ENCODE measurements at places on chromosomes 4 and X.

GRCh38 chr4:98474408-98474844 is 184.0 kb downstream of the TSPAN5 start:
- no peak for DNase-seq

GRCh38 chrX:121894756-121895155 is 847.3 kb downstream of the GLUD2 start:
- no peak for DNase-seq

DNA sequence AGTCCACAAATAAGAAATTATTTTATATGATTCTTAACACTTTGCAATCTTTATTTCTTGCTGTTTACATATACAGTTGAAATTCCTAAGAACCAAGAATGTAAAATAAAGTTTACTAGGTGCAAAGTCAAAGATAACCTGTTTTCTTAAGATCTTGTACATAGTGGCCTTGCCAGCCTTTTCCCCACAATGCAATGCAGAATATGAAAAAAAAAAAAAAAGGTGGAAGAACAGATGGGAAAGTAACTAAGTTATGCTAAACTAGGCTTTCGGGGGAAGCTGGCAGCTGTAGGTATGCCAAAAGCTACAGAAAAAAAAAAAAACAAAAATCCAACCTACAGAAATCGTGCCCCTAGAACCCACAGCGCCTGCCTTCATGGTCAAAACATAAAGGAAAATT is 1588.4 kb downstream of the STIM2 start:
- no peak for DNase-seq

DNA sequence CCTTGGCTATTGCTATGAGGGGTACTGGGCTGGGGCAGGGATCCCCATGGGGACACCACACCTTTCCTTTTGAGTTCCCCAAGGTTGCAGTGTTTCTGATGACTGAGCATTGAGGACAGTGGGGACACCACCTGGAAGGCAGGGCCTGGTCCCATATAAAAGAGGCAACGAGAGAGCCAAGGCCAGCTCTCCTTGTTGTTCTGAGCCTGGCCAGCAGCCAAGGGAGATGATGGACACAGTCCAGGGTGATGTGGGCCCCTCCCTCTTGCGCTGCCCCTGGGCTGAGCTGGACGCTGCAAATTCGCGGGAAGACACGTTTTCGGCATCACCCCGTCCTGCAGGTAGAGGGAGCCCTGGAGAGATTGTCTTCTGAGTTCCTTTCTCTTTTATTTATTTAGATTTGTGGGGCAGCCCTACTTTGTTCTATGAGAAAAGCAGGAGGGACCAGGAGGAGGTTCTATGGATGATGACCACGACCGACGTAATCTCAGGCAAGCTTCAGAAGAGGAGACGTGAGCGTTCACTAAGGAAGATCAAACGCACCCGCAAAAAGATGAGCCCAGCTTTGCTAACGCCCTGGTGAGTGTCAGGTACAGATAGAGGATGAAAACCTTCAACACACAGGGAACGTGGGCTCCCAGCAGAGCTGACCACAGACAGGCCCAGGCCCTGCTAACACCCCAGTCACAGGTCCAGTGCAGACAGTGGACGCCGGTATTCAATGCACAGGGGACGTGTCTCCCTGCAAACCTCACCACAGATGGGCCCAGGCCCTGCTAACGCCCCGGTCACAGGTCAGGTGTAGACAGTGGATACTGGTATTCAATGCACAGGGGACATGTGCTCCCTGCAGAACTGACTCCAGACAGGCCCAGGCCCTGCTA is 97.4 kb downstream of the SHOX start:
- DNase-seq, result no peak

DNA sequence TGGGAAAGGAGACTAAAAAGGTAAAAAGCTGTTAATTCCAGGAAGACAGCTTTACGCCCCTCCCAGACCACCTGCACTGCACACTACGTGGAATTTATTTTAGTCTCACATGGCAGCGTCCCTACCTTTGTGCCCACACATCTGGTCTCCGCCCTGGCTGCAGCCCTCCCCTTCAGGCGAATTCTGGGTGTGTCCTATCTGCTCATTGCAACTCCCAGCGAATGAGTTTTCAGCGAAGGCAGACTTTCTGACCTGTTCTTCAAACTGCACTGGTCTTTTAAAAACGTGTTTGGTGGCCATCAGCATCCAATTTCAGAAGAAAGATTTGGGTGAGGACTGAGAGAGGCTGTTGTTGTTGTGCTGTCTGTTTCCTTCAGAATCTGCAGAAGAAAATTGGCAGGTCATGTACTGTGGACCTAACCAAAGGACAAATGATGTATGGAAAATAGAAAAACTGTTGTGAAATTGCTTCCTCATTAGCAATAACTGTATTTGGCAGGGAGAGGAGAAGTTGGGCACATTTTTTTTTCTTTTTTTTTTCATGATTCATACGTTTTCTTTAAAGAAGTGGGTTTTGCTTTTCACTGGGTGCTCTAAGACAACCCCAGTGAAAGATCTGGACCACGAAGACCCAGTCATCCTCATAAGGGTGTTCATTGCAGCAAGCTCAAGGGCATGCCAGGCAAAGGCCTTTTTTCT is 4.2 kb downstream of the TLR8 start:
- DNase-seq, result no peak

- no peak for DNase-seq
These were observed 10.6 kb upstream of the HMX1 start for GRCh38 chr4:8882239-8882638.

DNA sequence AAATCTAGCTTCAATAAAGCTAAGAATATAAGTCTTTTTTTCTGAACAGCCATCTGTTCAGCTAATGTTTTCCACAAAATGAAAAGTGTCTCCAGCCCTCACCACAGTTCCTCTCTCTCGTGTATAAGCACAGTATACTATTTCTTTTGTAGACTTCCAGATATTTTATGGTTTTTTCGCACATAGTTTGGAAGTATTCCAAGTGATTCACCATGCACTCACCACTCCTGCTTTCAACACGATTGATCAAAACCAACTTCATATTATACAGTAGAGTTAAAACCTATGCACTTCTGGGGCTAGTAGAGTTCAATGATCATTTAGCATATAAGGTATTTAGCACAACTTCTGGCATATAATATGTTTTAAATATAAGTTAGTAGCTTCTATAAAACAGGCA is 105.8 kb upstream of the DCAF12L1 start:
- no peak for DNase-seq

GRCh38 chrX:56069299-56069931 is 162.7 kb upstream of the KLF8 start:
- DNase-seq, result no peak

DNA sequence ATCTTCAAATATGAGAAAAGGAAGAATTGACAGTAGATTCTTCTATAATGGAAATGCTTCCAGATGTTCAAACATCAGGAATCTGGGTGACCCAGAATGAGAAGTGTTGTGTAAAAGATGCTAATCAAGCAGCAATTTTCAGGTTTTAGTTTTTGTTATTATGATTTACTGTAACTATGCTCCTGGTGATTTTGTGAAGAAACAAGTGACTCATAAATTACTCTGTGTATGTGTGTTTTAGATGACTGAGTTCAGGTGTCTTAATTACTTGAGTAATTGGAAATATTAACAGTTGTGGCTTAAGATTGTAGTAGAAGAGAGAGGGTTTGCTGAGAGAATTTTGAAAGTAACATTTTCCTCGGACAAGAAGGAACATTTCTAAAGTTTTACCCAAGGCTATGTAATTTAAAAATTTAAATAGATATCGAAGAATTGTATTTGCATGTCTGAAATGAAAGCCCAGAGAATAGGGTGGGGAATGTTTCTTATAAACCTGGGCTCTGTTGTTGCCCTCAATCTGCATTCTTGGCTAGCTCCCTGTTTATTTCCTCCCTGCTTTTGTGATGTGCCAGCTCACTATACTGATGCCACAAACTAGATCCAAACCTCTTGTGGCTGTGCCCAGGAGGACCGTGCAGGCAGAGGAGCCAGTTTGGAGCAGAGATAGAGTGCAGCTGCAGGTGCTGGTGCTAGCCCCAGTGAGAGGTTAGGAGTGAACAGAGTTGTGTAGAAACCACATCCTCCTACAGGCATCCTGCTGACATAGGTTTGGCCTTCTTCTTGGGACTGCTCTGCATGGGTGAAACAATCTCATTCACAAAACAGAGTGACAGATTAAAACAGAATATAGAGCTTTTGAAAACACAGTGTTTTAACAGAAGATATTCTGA is 25.4 kb upstream of the TNIP3 start:
- DNase-seq, result no peak

DNA sequence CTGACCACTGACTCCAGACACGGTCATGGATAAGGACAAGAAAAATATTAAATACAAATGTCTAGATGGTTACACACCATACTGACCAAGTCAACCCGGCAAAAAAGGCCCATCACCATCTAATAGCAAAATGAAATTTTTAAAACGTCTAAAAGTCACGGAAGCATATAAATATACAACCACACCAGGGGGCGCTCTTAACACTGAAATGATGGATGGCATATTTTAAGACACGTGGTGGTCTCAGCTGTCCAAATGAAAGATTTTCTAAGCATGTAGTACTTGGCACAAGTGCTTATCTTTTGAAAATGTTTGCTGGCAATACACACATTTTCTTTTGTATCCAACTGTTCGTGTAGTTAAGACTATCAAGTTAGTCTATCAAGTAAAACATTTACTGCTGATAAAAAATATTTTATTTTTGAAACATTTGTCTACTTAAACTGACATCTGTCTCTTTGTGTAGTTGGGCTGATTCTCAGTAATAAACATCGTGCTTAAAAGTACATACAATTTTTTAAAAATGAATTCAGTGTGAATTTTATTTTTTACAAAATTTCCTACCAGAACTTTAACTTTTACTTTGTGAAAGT is 64.6 kb downstream of the COX7B2 start:
- peak; percentile 30 for DNase-seq

DNA sequence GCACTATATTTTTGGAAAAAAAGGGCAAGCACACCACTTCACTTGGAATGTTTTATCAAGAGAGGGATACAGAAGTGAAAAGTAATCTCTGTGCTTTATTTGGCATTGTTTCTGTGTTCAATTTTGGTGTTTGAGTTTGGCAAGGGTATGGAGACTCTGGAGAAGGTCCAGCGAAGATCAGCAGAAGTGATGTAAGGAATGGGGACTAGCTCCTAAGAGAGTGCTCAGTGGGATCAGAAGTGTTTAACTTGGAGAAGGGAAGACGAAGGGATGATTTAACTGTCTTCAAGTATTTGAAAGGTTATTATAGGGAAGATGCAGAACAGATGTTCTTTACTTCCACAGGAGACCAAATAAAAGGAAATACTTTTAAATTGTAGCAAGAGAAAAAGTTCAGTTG is 74.3 kb downstream of the CFAP299 start:
- no peak for DNase-seq

GRCh38 chrX:16914058-16914457 is 32.4 kb upstream of the REPS2 start:
- no peak for DNase-seq

DNA sequence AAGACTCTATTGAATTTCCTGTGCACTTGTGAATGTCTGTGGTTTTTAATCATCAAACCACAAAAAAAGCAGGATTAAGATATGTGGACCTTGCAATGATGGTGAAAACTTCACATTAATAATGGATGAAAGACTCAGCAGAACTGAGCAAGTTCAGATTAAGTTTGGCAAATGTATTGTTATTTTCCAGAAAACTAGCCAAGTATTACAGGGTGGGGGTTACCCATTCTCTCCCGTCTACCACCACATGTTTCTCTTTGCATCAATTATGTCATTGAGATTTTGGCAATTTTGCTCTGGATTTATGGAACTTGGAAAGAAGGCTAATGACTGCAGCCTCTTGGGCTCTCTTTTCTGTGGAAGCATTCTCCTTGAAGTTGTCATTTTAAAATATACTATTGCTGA is 577.1 kb downstream of the ANKRD50 start:
- no peak for DNase-seq

DNA sequence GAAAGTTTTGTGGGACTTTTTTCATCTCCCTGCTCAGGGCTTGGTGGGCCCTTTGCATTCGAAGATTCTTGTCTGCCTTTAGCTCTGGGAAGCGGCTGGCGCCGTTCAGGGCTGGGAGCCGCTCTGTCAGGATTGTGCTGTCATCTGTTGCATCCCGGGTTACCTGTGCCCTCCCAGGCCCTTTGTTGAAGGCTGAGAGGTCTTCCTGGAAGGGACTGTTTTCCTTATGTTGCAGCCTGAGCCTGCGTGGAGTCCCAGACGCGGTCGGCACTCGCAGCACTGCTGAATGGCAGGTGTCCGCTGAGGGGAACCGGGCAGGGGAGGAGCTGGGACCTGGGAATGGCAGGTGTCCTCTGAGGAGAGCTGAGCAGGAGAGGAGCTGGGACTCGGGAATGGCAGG is 15.9 kb downstream of the RGS12 start:
- no peak for DNase-seq

DNA sequence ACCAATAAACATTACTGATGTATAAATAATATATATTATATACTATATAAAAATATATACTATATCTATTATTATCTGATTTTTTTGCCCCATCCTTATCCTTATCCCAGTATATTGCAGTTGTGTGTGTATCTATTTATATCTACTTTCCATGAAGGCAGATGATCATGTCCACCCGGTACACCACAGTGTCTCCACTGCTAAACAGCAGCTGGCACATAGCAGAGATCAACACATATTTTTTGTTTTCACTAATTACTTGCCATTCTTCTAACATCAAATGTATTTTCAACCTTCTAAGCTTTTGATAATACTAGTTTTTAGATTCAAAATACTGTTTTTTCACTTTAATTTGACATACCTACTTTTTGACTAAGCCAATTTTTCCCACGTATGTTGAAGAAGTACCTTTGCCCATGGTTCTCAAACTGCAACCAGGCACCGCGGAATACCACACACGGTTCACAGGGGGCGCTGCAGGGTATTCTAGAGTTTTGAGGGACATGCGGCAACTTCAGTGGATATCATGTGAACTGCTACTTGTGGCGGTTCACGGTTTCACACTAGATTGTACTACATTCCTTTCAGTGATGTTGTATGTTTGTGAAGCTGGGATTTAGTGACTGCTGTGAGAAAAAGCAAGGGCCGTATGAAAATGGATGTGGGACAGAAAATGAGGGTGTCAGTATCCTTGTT is 182.5 kb upstream of the NPY2R start:
- peak; percentile 39 for DNase-seq

- no peak for DNase-seq
These were observed 101.0 kb downstream of the OPHN1 start for GRCh38 chrX:68332201-68332731.

- DNase-seq, result no peak
These were observed 459.4 kb upstream of the LCORL start for GRCh38 chr4:18480928-18481327.

GRCh38 chr4:148062301-148062950 is 330.5 kb downstream of the ARHGAP10 start:
- no peak for DNase-seq

GRCh38 chrX:120774606-120775005 is 101.1 kb downstream of the CT47B1 start:
- DNase-seq, result no peak

DNA sequence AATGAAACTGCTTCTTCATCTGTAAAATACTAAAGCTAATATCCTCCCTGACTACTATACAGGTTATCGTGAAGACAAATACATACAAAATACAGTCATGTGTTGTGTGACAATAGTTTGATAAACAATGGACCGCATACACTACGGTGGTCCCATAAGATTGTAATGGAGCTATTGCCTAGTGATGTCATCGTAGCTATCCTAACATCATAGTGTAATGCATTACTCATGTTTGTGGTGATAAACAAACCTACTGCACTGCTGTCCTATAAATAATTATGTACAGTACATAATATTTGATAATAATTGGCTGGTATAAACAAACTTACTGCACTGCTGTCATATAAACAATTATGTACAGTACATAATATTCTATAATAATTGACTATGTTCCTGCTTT is 5.6 kb upstream of the NEIL3 start:
- no peak for DNase-seq

GRCh38 chr4:27789773-27790172 is 929.1 kb downstream of the STIM2 start:
- DNase-seq, result no peak
